Muscle of arm (tissue), 14 donors: ENCODE measurements at places on chromosomes 5 and 9. TPM values are rescaled to one million over a fixed set of nuclear protein-coding genes. Genes with fewer than 3 reads are reported as not detected.

- DNase-seq: no peak
These were observed 101.5 kb downstream of the PLCXD3 start for GRCh38 chr5:41408676-41409443.

The RPL37 gene
- 2,616 TPM for polyA plus RNA-seq

GRCh38 chr5:1865948-1866347, 16.8 kb downstream of the IRX4 start:
- no peak for DNase-seq

- DNase-seq: no peak
These were observed 8.5 kb upstream of the ZFP62 start for GRCh38 chr5:180869587-180869986.

DNA sequence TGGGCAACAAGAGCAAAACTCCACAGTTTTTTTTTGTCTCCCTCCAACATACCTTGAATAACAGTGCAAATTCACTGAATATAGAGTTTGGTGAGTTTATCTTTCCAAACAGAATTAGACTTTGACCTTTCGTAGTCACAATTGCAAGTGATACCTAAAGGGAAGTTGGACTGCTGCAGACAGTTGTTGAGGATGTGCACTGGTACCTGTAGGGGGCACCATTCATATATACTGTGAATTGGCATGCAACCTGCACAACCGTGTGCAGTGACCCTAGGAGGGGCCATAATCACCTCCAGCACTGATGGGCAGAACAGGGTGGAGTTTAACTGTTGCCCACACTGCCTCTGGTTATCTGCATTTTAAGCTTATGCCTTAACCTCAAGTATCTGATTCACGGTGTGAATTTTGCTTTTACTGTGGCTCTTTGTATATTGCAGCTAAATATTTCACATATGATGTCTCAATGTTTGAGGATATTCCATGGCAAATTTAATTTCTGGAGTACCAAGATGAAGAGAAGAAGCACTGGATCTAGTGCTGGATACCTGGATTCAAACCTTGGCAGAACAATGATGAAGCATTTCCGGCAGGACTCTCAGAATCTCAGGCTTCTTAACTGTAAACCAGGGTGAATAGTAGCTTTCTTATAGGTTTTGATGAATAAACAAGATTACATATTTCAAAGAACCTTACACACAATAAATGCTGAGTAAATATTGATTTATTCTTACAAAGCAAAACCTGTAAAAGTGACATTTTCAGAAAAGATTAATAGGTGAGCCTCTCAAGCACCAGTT, 144.3 kb downstream of the ACTBL2 start:
- no peak for DNase-seq

DNA sequence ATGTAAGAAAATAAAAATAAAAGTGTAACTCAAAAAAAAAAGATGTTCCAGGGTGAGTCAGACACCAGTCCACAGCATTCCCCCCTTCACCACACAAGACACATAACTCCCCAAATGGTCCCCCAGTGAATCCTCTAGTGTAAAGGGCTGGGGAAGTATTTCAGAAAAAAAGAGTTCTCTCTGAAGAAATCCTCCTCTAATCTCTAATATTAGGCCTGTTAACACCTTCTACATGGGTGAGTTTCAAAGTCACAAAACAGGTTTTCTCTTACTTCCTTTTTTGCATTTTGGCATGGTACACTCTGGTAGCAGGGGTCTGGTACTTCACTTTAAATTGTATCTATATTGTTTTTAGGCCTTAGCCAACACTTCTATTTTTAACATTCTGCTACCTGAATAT, 28.2 kb downstream of the RNF145 start:
- no peak for DNase-seq

The FAM78A gene
- polyA plus RNA-seq: 20.5 TPM

The SPATA31E1 gene
- 0.06 TPM for polyA plus RNA-seq

The RALGPS1 gene
- 7.5 TPM for polyA plus RNA-seq
